ENCODE measurements at places on chromosomes 2 and 18.

- no peak for DNase-seq
These were observed 41.3 kb downstream of the BCL11A start for GRCh38 chr2:60512062-60512622.

DNA sequence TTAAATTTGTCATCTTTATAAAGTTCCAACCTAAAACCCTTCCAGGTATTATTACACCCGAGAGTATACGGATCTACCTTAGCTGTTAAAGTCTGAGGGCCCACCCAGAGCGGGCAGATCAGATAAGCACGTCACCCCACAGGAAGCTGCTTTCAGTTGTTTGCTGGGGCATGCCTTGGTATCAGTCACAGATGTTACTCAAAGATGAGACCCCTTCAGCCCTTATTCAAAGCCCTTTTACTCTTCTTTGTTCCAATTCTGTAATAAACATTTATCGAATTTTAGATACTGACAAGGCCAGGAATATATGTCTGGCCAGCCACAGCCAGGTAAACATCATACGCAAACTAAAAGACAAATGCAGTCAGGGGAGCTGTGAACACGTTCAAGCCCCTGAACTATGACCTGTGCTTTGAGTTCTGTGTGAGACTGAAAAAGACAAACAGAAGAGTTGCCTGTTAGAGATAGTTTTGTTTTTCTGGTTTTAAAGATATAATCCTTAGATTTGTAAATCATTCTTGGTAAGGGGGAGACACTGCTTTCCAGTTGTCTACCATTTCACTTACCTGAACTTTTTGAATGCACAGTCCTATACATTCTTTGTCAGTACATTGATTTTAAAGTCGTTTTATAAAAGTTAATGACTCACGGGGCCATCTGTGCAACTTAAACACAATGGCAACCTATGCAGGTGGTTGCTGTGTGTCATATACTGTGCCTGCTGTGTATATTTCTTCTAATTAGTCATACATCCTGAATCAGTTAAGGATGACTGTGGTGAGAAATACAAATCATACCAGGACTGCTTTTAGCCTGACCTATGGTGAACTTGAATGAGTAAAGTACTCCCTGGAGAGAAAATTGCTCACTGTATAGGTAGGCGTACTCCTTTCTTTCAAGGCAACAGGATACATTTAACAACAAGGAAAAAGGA, 100.5 kb upstream of the ITPRID2 start:
- no peak for DNase-seq

DNA sequence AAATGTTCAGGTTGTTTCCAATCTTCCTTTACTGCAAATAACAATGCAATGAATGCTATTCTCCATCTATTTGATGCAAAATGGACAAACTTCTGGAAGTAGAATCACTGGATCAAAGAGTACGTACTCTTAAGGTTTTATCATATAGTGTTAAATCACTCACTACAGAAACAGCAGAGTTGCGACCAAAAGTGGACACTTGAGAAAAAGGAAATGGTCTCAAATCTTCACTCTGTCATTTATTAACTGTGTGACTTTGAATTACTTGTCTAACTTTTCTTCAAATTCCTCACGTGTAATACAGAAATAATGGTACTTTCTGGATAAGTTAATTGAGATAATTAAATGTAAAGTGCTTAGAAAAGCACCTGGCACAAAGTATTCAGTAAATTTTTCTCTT, 78.1 kb downstream of the CERKL start:
- DNase-seq = no peak

GRCh38 chr2:216866515-216867095, 6.7 kb upstream of the TNP1 start:
- DNase-seq = no peak

GRCh38 chr2:144281476-144281875, 238.4 kb downstream of the ZEB2 start:
- no peak for DNase-seq

GRCh38 chr2:48434101-48434500, 95.9 kb upstream of the STON1 start:
- no peak for DNase-seq

DNA sequence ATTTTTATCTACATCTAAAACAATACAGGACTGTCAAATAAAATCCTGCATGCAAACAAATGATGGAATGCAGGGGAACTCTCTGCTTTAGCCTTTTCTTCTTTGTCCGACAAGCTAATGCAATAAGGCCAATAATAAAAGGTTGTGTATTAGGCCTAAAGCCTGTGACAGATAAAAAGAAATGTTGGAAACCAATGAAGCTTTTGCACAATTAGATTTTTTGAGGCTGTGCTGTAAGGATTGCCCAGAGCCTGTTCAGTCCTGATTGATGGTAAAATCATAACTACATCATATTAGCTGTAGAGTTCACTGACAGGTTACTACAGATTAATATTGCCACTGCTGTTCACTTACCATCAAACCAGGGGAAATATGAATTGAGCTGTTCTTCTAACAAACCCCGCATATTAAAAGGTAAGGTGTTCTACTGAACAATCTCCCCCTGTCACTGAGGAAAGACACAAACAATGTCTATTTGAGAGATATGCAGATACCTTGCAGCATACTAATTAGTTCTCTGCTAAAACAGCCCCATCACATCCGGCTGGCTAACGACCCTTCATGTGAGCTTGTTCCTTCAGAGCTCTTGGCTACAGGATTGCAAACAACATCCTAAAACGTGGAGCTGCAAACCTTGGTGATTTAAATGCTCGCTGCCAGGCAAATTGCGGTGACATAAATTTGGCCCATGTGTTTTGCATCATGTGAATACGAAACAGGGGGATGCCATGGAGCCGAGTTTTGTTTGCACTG, 305.4 kb downstream of the MTX2 start:
- DNase-seq = no peak

DNA sequence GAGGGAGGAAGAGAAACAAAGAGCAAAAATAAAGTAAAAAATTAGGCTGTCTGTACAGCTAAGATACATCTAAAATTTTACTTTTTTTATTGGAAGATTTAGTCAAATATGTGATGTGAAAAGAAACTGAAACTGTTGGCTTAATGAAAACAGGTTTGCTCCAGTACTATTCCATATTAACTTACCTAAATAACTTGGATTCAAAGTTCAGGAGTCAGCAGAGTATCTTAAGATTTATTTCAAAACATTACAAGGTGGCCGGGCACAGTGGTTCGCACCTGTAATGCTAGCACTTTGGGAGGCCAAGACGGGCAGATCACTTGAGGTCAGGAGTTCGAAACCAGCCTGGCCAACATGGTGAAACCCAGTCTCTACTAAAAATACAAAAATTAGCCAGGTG, 197.9 kb downstream of the PDE11A start:
- DNase-seq = no peak

DNA sequence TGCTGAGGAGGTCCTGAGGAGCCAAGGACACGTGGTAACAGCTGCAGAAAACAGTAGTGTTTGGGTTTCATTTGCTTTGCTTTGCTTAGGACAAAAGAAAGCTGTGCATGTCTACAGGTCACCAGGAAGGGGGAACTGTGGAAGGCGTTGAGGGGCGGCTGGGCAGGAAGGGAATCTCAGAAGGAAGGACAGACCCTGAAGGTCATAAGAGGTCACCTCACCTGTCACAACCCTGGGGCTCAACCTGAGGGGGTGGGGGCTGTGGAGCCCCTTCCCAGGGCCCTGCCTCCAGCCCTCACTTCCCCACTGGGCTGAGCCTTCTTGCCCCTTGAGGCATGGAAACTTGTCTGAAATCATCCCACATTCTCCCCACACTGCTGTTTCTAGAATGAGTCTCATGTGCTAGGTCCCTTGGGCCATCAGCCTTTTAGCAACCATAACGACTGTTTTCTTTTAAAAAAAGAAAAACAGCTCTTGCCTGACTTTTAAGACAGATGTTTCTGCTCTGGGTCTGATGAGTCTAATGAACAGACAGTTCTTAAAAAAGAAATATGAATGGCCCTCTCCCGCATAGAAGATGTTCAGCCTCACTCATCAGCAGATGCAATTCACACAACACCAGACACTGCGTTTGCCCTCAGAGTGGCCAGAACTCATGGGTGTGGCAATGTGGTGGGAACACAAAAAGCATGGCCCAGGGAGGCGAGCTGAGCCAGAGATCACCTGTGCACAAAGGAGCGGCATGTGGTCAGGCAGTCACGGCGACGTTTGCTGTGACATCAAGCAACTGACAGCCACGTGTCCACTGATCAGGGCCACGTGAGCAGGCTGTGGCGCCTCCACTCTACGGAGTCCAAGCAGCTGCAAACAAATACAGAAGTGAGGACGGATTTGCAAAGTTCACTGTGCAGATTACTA, 84.0 kb downstream of the SEPTIN10 start:
- DNase-seq = no peak

DNA sequence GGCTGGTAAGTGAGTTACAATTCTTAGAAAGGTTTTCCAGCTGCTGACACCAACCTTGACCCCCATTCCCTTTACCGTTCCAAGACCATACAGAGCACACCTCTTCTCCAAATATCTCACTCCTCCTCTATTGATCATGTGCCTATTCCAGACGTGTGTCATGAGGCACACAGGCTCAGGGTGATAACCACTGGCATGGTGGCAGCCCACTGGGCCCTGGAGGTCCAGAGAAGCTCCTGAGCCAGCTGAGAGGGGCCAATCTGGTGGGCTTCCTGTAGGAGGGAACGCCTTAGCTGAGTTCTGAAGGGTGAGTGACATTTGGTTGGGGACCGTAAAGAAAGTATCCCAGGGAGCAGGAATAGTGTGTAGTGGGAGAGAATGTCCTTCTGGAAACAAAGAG, 28.3 kb downstream of the ZAP70 start:
- no peak for DNase-seq

- no peak for DNase-seq
These were observed 135.1 kb downstream of the ACTR3 start for GRCh38 chr2:114025030-114025429.

DNA sequence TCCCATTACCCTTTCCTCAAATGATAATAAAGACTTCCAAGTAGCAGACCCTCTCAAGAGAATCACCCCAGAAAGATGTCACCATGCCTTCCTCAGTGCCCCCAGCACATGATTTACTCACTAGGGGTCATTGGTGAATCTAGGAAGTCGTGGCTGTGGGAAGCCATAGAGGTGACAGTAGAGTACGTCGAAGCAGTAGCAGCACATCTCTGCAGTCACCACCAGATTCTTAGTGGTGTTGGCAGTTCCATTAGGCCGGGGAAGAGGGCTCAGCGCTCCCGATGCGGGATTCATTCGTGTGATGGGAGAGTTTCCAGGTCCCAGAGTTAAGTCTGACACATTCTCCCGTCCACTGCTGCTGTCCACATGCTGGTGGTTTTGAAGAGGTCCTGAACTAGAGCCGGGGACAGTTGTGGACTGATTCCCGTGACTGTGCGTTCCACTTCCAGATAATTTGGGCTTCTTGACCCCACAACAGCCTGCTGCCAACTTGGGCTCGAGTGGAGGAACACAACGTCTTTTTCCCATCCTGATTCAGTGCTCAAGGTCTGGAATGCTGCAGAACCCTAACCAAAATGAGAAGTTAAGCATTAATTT, 12.0 kb downstream of the AMMECR1L start:
- no peak for DNase-seq
